ENCODE measurements at places on chromosomes 6 and 20.

GRCh38 chr6:124669713-124670480 is 292.3 kb upstream of the RNF217 start:
- DNase-seq, result no peak

GRCh38 chr6:82216549-82216948 is 31.0 kb downstream of the IBTK start:
- DNase-seq, result no peak

- DNase-seq, result no peak
These were observed 43.2 kb downstream of the RANBP9 start for GRCh38 chr6:13668291-13668928.

DNA sequence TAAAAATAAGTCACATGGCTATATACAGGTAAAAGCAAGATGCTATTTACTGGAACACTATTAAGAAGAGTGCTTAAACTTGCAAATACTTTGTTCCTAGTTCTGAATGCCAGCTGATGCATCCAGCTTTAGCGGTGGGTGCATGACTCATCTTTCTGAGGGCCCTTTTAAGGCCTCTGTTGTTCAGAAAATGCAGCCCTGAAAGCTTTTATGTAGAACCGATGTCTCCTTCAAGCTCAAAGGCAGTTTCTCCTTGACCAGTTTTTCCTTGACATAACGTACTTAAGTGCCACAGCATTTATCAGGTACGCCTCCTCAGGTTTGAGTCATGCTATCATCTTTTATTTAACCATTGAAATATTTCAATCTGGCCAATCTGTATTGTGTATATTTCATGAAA is 82.8 kb downstream of the MLIP start:
- DNase-seq, result no peak

DNA sequence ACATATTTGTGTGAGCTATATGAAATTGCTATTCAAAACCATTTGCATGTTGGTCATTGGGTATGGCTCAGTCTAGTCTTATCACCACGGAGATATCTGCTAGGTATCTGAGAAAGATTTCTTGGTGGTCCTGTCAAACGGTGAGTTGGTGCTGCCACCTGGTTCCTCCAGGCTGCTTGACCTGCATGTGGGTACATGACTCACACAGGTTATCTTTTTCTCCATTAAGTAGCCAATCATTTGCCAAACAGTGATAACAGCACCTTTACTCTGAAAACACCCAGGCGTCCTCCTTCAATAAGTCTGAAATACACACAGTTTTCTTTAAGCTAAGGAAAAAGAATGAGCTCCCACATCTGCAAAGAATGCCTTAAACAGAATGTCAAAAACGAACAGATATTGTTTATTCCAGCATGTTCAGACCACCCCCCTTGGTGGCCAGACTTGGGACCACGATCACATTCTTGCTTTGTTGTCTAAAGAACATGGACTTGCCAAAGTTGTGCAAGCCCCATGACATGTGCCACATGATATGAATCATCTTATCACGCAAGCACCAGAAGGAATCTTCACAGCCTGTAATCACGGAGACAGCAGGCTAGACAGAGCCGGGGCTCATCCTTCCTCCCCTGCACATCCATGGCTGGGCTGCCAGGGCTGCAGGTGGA is 200.7 kb upstream of the THBS2 start:
- no peak for DNase-seq

DNA sequence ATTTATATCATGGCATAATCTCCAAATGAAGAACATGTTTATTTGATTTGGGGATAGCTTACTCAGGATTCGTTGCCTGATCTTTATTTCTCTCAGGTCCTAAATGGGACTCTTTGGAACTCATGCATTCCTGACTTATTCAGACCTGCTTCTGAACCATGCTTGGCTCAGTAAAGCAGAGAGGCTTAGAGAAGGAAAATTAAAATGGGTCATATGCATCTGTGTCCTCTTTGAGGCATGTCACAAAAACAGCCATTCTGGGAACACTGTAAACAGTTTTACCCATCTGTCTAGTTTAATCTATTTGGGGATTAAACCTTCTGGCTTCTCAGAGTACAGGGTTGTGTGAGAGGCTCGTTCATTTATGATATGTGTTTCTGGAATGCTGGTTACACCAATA is 1017.3 kb downstream of the KIF16B start:
- no peak for DNase-seq

DNA sequence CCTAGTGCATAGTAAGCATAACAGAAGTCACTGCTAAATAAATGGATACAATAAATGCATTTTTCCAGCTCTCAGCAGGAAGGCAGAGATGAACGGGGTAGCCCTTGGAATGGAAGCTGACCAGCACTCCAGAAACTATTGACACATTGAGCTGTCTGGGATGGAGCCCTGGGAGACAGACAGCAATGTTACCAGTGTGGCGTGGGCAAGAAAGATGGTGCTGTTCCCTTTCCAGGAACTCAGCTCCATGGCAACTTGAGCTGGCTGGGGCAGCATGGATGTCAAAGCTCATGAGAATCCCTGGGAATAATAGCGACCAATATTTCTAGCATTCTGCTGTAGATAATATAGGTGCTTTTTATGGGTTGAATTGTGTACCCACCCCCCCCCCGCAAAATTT is 104.3 kb upstream of the PTPRT start:
- DNase-seq, result no peak

Measured in NCI-H1436 treated with DMSO at 0.1 percent for 48 hours (cell line).